ENCODE measurements at places on chromosomes 5 and 9.

DNA sequence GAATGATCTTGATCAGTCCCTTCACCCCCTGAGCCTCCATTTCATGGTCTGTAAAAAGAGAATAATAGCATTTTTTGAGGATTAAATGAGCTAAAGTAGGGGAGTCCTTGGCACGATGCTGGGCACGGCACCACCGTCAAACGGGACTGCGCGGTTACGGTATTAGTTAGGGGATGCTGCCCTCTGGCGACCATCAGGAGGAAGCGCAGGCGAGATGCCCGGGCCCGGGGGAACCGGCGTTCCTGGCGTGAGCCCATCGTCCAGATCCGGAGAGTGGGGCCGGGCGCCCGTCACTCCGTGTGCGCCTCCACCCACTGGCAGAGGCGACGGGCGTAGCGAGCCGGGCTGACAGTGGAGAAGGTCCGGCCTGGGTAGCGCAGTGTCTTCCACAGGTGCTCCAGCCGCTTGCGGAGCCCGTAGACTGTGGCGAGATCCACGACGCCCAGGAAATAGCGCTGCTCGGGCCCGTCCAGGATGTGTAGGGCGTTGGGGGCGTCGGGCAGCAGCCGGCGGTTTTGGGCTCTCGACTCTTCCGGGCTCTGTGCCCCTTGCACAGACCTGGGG is 4.8 kb upstream of the ST6GALNAC4 start:
- DNase-seq: no peak

GRCh38 chr9:122307925-122308324 is 43.2 kb downstream of the MRRF start:
- DNase-seq: no peak

- DNase-seq: no peak
These were observed 33.2 kb downstream of the KDM3B start for GRCh38 chr5:138385660-138386059.

GRCh38 chr5:18023986-18024385 is 389.7 kb downstream of the TAF11L14 start:
- no peak for DNase-seq

GRCh38 chr5:140109759-140110645 is 3.9 kb upstream of the PURA start:
- DNase-seq: no peak

DNA sequence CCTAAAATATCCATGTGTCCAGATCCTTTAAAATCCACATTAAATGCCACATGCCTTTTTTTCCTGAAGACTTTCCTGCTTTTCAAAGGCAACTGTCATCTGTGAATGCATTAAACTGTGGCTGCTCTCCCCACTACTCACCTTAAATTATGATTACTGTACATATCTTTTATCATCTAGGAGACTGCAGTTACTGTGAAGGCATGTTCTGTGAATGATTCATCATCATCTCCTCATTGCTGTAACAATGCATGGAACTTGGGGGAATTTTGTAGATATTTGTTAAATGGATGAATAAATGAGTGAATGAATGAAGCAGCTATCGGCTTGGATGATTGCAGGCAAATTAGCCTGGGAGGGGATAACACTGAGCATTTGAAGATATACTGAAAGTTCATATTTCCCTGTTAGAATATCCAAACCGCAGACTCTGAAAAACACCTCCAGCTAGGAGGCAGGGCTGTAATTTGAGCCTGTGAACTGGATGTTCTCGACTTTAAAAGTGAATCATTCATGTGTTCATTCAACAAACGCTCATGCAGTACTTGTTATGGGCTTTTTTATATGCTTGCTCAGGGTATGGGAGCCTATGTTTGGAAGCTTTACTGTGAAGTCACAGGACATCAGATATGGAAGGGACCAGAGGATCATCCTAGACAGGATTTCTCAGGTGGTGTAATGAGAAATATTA is 519.2 kb downstream of the KIF4B start:
- no peak for DNase-seq

- DNase-seq: no peak
These were observed 91.8 kb upstream of the TNC start for GRCh38 chr9:115209601-115210306.

- no peak for DNase-seq
These were observed 19.6 kb downstream of the KDM4C start for GRCh38 chr9:6777213-6777902.

GRCh38 chr9:82281066-82281465 is 292.5 kb downstream of the SPATA31D1 start:
- DNase-seq: no peak

DNA sequence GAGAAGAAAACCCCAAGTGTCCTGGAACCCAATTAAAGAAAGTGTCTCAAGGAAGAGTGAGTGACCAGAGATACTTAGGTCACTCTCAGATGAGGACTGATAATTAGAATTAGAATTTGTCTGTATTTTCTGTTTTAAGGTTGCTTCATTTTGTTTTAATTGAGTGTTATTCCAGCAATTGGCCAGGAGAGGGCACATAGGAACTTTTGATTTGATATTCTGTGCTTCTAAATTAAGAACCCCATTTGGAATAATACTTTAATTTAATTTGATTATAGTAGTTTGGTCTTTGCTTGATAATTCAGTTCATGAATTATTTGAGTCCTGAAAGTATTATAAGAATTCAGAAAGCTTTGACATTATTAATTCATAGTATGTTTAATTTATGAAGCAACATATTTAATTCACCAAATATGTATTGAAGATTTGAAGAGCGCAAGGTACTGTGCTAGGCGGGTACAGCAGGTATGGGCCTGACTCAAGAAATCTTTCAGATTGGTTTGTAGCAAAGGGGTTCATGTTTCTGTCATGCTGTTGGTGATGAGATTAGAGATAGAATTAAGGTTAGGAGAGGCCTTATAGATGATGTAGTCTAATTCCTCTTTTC is 4.9 kb downstream of the MRPL22 start:
- DNase-seq: no peak

DNA sequence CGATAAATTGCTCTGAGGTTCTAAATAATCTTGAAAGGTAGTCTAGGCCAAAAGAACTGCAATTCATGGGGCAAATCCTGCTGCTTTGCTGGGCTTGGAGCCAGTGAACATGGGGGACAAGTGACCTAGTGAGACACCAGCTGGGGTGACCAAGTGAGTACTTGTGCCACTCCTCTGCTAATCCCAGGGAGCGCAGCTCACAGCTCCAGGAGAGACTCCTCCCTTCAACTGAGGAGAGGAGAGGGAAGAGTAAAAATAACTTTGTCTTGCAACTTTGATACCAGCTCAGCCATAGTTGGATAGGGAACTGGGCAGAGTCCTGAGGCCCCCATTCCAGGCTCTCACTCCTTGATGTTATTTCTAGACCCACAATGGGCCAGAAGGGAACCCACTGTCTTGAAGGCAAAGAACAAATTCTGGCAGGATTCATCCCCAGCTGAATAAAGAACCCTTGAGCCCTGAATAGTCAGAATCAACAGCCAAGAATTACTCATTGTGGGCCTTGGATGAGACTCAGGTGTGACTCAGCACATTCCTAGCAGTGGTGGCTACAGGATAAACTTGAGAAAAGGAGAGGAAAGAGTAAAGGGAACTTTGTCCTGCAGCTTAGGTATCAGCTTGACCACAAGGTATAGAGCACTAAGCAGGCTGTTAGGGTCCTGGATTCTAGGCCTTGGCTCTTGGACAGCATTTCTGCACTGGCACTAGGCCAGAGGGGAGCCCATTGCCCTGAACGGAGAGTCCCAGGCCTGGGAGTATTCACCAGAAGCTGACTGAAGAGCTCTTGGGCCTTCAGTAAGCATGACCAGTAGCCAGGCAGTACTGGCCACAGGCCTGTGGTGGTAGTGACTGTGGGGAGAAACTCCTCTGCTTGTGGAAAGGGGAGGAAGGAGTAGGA is 288.3 kb upstream of the CDH18 start:
- no peak for DNase-seq

DNA sequence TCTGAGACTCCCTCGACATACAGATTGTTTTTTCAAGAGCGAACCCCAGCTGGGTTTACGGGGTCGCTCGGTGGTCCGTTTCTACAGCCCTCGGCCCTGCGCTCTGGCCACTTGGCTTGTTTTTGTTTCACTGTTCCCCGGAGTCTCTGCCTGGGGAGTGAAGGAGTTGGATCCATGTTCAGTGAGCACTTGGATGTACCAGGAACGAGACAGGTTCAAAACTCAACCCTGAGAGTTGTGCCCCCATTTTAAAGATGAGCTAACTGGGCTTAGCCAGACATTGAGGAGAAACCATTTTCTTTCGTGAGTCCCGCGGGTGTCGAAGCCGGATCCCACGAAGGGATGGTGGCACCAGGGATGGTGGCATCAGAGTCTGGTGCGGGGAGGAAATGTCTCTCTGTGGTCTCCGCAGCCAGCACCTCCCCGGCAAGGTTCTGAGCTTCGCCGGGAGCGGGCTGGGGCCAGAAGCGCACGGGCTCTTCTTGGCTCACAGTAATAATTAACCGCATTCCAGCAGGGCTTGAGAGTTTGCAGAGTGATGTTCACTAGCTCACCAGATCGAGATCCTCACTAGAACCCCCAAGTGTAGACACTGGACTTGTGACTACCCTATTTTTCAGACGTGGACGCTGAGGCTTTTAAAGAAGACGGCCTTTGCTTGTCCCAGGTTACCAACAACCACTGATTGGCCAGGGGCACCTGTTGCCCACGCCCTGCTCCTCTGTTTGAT is 1.0 kb downstream of the MSX2 start:
- no peak for DNase-seq

GRCh38 chr9:38059233-38059936 is 9.6 kb downstream of the SHB start:
- DNase-seq: no peak

DNA sequence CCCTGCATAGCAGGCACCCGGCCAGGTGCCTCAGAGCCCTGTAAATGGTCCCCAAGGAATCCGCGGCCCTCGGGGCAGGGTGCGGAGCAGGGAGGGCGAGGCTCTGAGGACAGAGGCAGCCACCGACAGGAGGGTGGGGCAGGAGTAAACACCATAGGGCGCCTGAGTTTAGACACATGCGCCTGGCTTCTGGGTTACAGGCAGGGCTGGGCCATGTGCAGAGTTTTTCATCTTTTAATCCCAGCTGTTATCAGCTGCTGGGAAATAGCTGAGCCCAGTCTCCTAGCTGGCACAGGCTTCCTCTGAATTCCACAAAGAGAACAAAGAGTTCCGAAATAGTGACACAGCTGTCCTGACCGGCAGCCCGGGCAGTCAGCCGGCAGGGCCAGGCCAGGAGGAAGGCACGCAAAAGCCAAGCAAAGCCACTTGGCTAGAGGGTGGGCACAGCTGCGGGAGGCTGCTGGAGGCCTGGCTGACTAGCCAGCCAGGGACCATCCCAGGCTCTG is 98.9 kb upstream of the PHYKPL start:
- no peak for DNase-seq

DNA sequence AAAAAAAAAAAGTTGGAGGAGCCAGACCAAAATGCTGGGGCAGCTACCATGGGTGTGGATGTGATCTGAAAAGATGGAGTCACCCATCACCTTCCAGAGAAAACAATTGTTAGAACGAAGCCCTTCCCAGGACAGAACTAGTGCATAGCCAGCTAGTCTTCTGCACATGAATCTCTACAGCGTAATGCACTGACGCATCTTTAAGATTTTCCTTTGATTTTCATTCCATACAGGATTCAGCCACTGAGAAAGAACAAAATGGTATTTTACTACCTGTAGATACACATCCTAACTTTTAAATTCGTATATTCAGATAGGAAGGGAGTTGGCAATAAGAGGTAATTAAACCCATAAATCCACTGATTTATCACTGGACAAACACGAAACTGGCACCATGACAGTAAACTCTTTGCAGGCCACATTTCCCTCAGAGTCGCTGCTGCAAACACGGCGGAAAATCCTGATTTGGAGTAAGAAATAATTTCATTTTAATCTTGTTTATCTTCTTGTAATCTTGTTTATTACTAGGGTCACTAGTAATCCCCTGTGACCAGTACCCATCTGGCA is 206.6 kb downstream of the SPOCK1 start:
- DNase-seq: no peak

- DNase-seq: no peak
These were observed 120.5 kb upstream of the NEK6 start for GRCh38 chr9:124137009-124137943.

GRCh38 chr9:27749838-27750237 is 176.6 kb upstream of the C9orf72 start:
- DNase-seq: no peak

- no peak for DNase-seq
These were observed 16.5 kb downstream of the LVRN start for GRCh38 chr5:115978779-115979178.

DNA sequence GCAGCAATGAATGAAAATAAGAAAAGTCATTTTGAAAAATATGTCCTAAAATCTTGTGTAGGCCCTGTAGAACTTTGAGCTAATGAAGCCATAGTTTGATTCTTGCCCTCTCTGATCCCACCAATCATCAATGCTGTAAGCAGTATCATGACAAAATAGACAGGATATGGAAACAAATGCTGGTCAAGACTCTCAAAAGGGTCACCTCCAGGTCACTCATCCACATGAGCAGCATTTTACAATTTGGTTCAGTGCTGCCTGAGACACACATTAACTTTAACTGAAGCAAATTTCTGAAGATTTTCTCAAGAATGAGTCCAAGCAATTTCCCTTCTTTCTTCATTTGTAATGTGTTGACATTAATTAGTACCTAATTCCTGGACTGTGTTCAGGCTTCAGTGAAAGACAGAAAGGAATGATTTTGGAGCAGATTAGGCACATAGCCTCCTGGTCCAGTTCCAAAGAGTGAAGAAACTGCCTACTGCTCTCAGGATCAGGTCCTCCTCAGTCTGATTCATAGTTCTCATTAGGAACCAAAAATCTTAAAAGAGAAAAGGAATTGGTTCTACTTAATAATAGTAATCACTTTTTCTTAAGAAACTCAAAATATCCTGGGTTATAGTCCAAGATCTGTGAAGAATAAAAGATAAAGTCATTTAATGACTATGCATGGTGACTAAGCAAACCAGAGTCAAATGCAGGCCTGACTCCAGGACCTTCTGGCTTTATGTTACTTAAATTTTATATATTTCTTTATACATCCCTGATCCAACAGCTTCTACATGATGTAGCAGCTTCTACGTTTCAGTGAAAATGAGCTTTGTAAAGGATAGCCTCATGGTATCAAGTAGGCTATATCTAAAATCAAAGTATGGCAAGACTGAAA is 192.1 kb upstream of the RGMB start:
- DNase-seq: no peak

DNA sequence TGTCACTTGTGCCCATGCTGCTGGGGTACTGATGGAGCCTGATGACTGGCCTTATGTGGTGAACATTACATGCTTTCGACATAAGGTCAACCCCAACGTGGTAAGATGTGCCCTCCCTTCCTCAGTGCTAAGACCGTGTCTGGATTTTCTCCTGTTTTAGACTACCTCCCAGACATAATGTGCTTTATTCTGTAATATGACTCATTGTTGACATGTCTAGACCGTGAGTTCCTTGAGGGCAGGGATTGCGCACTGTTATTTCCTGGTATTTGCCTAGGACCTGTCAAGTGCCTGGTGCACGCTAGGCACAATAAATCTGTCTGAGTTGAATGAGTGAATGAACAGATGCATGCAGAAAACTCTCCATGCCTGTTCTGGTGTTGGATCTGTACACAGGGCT is 346.0 kb downstream of the KDM4C start:
- no peak for DNase-seq

DNA sequence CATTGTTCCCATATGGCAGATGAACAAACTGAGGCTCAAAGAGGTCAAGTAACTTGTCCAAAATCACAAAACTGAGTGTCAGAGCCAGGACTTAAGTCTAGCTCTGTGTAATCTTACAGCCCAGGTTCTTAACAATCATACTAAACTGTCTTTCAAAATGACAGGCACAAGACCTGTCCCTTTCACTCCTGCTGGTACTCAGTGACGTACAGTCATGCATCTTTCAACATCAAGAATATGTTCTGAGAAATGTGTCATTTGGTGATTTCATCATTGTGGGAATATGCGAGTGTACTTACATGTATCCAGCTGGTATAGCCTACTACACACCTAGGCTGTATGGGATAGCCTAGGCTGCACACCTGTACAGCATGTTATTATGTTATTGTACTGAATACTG is 646.8 kb upstream of the WWC1 start:
- DNase-seq: no peak
